ENCODE measurements at places on chromosomes 2 and 18.

DNA sequence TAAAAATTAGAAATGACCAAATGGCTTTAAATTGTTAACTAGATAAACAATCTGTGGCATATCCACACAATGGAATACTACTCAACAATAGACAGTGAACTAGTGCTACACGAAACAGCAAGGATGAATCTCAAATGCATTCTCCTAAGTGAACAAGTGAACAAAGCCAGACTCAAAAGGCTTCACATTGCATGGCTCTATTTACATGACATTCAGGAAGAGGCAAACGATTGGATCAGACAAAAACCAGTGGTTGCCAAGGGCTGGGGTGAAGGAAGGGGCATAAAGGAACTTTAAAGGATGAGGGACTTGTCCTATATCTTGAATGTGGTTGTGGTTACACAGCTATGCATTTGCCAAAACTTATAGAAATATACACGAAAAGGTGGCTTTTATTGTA, 184.3 kb downstream of the RPIA start:
- no peak for DNase-seq

DNA sequence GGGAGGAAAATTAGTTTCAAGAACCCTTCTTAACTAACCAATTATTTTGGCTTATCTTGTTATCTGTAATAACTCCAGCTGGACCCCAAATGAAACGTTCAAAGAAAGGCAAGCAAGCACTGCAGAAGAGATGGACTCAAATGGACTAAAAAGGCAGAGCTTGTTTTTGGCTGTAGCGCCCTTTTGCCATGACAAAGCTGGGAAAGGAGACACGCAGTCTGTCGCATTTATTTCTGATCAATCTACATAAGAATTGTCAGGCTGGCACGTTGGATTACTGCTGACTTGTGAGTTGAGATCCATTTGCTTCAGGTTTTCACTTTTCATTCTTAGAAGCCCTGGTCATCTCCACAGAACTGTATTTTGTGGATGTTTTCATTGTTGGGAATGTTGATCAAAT, 402.9 kb downstream of the TMEM182 start:
- no peak for DNase-seq

GRCh38 chr2:124530203-124530602, 505.1 kb downstream of the CNTNAP5 start:
- DNase-seq, result no peak

- no peak for DNase-seq
Observed at GRCh38 chr2:150856596-150857281, 369.3 kb upstream of the RND3 start.

- no peak for DNase-seq
Observed at GRCh38 chr2:38245114-38245641, 131.9 kb downstream of the ATL2 start.

DNA sequence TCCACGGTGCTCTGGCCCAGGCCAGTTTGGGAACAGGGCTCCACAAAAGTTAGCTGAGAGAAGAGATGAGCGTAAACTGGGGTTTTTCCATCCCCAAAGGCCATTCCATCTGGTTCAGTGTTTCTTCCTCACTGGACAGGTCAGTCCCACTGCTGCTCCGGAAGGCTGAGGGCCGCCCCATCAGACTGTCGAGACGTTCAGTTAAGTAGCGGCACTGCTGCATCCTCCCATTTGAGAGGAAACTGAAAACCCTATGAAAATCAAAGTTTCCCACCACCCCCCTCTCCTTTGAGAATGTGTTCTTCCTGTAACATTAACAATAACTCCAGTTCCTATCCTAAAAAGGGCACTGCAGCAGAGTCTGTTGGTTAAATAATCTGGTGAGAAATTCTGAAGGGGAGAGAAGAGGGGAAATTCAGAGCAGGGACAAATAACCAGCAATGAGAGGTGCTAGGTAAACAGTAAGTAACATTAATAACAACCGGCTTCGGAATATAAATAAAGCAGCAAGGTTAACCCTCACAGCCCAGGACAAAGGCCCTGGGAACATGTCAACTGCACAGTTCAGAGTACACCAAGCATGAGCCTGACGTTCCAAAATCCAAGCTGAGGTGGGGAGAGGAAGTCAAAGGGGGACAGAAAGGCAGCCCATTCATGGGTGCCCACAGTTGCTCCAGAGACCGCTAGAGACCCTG, 55.4 kb downstream of the UXS1 start:
- DNase-seq, result no peak

DNA sequence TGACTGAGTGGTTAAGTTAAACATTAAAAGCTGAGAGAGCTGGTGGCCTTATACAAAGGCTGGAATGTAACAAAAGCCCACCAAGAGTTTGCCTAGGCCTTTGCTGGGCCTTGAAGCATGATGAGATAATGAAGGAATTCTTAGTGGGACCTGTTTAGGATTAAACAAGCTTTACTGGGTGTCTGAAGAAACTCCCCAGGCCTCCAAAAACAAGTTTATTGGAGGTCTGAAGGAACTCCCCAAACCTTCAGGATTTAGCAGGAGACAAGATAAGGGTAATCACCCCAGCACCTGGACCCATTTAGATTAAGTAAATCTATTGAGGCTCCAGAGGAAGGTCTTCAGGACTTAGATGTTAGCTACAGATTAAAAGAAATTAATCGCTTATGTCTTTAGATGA, 18.7 kb downstream of the PCARE start:
- DNase-seq, result no peak

- DNase-seq, result peak; percentile 7
Observed at GRCh38 chr18:12474876-12475275, 67.1 kb downstream of the PRELID3A start.

DNA sequence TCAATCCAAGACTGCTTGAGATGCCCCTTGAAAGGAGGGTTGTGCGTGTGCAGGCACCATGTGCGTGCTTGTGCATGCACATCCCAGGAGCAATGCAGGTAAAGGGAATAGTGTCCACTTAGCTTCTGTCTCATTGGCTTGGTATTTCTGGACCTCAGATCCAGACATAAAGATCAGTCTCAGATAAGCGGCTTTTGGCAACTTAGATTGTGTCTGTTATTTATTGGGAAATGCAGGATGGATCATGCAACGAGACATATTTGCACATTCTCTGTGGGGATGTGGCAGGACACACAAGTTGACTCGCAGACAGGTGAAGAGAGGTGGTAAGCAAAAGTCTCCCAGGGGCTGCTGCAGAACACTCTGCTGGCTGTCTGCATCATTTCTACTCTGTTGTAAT, 67.9 kb downstream of the SETBP1 start:
- no peak for DNase-seq

DNA sequence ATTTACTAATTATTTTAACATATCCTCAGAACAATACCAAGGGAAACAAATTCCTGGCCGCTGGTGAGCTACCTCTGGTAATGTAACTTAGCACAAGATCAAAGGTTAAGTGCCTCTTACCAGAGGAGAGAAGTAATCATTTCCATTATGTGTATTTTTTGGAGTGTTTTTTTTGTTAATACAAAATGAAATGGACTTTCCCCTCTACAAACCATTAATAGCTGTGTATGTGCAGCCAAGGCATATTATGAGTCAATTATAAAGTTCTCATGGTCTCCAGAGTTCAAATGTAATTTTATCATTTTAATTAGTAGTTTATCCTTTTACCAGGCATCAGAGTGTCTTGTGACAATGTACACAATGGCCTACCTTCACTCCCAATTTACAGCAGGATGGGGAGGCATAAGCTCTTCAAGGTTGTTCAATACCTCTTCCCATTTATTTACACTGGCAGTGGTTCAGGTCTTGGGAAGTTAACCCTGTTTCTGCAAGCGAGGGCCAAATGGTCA, 242.2 kb downstream of the TGIF1 start:
- DNase-seq, result no peak

DNA sequence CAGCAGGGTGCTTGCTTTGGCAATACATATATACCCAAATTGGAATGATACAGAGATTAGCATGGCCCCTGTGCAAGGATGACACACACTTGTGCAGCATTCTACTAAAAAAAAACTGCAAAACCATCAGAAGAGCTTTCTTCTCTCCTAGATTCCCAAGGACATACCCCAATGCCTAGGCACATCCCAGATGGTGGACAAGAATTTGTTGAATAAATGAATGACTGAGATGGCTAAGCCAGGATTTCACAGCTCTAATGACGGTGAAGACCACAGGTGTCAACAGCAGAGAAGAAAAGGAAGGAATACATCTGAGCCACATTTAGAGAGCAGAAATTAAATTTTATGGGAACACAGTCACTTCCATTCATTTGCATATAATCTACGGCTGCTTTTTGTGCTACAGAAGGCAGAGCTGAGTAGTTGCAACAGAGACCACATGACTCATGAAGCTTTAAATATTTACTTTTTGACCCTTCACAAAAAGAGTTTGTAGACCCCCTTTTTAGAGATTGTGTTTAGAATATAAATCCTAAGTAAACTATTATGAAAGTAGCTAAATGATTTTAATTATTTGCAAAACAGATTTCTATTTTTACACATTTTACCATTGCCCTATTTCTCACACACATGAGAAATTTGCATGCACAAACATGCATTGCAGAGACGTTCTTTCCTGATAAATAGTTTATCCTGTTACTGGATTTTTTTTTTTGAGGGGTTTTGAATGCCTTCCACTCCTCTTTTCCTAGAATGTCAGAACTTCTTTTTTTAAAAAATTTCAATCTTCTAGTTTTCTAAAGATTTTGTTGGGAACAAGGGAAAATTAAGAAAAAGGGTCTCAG, 119.0 kb downstream of the PMAIP1 start:
- DNase-seq, result peak; percentile 60

GRCh38 chr2:150464270-150464669, 23.2 kb downstream of the RND3 start:
- peak; percentile 33 for DNase-seq

- DNase-seq, result no peak
Observed at GRCh38 chr18:23798249-23798648, 109.0 kb downstream of the LAMA3 start.

DNA sequence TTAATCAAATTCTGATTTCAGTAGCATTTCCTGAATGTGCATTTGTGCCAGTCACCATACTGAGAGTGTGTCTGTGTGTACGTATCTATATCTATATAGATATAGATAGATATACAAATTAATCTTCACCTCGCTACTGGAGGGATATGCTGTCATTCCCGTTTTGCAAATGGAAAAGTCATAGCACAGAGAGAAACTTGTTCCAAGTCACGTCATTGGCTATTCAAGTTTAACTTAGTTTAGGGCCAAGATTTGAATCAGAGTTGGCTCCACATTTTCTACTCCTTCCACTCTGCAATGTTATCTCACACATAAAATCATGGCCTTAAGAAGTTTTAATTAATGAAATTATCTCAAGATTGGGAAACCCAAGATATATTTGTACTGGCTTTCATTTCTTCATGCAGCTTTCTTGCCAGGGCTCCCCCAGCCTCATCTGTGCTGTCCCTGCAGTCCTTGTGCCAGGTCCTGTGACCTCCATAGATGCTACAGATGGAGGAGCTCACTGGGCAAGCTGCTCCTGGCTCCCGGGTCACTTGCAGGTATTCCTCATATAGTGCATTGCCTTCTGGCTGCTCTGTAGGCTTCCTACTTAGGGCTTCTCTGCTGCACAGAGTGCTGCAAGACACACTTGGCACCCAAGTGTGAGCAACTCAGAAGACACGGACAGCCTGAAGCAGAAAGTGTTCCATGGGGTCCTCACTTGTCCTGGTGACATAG, 245.8 kb downstream of the KCNS3 start:
- no peak for DNase-seq

- no peak for DNase-seq
Observed at GRCh38 chr2:149370061-149370775, 39.8 kb downstream of the LYPD6 start.

- peak; percentile 42 for DNase-seq
Observed at GRCh38 chr18:25109484-25109883, 242.5 kb downstream of the ZNF521 start.

DNA sequence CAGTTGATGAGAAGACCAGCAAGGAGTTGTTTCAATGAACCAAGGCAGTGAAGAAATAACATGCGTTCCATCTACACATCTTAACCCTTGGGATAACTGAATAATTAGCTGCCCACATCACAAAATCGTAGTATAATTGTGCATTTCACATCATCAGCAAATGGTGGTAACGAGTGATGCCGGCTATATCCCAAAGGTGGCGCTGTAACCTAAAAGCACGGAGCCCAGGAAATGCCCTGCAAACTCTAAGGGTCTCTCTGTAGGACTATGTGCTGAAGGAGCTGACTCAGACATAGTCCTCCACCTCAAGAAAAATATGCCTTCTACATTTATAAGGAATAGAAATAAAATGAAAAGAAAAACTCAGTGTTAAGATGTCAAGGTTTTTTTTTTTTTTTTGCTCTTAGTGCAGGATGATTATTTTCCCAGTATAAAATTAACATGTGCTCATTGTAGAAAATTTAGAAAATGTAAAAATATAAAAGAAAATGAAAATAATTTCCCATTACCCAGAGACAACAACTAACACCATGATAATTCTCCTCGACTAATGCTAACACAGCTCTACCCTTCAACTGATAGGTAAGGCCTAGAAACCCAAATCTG, 23.1 kb upstream of the DSG3 start:
- peak; percentile 3 for DNase-seq

- DNase-seq, result no peak
Observed at GRCh38 chr2:129056959-129057317, 738.3 kb upstream of the HS6ST1 start.

DNA sequence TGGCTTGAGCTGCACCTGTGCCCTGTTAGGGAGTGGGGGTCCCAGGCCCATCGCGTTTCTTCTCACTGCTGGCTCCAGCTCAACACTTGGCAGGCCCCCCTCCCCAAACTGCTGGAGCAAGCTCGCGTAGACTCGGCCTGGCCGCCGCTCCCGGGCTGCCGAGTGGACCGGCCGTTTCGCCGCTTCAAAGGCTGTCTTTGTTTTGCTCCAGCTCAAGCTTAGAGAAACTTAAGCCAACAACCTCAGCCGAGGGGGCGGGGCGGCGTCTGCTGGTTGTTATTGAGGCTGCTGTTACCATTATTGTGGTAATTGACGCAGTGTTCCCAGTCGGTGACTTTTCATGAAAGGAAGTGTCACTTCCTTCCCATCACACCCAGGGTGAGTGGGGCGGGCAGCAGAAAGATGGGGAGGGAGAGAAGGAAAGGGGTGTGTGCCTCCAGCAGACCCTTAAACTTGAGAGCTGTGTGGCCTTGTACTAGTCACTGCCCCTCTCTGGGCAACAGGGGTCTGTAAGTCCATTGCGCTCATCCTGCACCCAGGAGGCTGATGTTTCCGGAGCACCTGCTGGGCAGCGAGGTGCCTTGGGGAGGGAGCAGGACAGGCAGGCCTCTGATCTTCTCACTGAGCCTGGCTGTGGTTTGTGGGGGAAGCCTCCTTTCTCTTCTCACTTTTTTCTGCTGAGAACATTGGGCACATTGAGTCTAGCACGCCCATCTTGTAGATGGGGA, 2.1 kb downstream of the ARID5A start:
- no peak for DNase-seq

GRCh38 chr2:45978302-45978859, 318.8 kb upstream of the EPAS1 start:
- no peak for DNase-seq

DNA sequence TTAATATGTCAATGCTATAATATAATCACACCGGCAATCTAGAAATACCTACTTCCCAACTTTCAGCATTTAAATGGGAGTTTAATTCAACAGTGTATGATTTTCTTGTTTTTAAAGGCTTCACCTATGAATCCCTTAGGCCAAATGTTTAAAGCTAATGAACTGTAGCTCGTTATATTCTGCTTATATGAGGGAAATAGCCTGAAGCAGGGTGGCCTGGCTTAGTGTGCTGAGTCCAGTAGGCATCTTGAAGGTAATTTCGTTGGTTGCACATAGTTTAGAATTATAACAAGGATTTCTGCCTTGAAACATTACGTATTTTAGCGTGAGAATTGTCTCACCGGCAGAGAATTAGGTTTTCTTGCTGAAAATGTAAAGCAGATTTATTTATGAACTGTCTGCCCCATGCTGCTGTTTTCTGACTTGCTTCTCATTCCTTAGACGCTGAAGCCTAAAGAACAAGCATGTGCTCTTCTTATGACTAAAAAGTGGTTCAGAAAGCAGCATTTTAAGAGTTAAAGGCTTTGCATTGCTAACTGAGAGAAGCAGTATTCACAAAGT, 433.7 kb upstream of the RAB12 start:
- DNase-seq, result no peak
